ENCODE measurements at places on chromosomes 12 and 14.
A peak's percentile ranks its signal among the peaks of the same experiment; 100 is the strongest.

GRCh38 chr12:110370732-110371231 is 32.7 kb downstream of the ANAPC7 start:
- DNase-seq: no peak

DNA sequence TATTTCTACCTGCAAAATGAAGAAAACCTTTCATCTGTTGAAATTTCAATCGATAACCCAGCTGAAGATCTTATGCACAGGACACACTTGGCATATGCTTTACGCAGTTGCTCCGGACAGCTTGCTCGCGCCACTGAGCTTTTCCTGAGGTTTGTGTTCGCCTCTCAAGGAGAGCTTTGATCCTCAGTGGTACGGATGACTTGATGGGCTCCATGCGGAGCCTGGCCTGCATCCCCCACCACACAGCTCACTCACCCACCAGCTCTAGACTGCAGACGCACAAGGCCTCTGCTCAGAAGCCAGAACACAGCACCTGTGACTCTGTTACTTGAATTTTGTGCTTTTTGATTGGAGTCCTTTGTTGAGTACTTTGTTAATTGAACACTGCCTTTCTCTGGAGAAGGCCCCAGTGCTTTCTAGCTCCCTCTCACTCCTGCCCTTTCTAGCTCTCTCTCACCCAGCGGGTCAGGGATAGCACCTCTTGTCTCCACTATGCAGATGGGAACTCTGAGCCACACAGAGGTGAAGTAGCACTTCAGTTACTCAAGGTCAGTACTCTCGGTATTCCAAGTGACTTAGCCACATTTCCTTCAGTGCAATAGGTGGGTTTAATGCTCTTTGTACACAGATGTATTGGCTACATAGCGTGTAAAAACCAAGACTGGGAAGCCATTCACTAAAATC is 52.1 kb downstream of the TBC1D30 start:
- DNase-seq: no peak

DNA sequence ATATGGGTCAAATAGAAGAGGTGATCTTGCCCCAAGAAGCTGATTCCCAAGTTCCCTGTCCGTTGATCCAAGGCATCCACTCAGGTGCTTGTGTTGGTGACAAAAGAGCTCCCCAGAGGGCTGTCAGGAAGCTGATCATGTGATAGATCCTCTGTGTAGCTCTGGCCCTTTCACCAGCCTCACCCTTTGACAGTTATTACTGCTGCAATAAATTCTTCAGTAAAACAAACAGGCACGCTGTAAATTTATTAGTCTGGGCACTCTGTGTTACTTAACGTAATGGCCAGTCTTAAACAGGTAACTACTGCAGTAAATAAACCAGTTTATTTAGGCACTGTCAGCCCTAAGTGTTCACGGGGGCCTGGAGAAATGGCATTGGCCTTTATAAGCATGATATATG is 473.9 kb downstream of the BCL11B start:
- peak; percentile 86 for DNase-seq

GRCh38 chr14:37655418-37655817 is 60.0 kb downstream of the TTC6 start:
- DNase-seq: no peak

DNA sequence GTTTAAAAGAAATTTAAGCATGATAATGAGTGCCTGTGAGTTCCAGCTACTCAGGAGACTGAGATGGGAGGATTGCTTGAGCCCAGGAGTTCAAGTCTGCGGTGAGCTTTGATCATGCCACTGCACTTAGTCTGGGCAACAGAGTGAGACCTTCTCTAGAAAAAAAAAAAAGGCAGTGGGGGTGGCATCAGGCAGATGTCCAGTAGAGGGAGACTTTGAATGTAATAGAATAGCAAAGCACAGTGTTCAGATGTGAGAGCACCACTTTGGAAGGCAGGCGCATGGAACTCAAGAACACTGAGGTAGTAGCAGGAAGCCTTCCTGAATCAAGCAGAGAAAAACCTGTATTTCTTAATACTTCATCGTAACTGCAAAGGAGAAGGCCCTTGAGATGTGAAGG is 394.5 kb upstream of the GARIN6 start:
- no peak for DNase-seq

DNA sequence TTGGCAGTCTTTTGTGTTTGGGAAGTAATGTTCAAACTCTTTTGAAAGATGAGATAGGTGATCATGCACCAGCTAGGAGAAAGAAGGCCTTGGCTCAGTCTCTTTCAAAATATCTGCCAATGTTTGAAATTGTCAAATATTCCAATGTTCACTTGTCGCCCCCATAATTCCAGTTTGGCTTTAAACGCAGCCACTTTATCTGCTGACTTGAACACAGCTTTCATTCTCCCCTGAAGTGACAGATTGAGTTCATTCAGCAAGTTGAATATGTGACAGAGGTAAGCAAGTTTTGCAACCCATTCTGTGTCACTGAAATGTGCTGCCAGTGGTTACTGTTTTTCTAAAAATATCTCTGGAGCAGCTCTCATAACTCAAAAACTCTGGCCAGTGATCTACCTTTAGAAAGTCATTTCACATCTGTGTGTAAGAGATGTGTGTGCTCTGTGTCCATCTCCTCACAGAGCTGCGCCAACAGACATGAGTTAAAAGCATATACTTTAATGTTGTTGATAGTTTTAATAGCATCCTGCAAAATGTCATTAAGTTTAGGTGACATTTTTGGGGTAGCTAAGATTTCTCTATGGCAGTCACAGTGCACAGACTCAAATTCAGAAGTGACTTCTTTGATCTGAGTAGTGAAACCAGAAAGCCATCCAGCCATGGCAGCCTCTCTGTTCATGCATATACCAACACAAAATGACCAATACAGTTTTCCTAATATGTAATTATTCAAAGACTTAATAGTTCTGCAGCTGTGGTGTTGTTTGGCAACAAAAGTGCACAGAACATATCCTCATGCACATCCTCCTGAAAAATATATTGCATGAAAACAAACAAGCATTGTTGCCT is 614.3 kb upstream of the MIS18BP1 start:
- no peak for DNase-seq

DNA sequence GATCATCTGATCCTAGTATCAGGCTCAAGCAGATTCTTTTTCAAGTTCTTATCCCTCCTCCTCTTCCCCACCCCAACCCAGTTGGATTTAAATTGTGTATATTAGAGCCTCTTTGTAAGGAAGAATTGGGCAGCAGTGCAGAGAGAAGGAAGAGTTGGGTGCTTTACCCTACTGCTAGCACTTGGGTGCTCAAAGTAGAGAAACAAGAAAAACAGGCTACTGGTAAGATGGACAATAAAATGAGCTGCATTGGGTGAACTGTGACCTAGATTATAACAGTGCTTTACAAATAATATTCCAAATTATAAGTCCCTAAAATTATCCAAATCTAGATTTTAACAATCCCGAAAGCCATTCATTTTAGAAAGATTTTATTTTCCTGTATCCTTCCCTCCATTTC is 363.4 kb upstream of the GARIN6 start:
- DNase-seq: no peak

- no peak for DNase-seq
Observed at GRCh38 chr12:97471194-97471593, 8.6 kb downstream of the RMST start.

DNA sequence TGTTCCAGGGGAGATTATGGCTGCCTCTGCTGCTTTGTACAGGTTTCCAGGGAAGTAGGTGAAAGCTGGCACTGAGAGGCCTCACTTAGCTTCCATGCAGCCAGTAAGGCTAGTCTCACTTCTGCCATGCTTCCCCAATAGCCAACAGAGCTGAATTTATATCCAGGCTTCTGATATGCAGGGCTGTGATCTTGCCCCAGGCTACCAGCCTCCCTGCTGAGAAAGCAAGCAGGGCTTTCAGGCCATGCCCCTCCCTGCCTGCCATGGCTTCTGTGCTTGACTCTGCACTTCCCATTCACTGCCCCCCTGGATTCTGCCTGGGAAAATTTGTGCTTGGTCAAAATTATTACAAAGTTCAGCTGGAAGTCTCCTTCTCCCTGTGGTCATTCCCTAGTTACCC is 302.1 kb upstream of the FBXO33 start:
- no peak for DNase-seq

GRCh38 chr12:1167784-1168183 is 176.8 kb downstream of the ERC1 start:
- DNase-seq: no peak

DNA sequence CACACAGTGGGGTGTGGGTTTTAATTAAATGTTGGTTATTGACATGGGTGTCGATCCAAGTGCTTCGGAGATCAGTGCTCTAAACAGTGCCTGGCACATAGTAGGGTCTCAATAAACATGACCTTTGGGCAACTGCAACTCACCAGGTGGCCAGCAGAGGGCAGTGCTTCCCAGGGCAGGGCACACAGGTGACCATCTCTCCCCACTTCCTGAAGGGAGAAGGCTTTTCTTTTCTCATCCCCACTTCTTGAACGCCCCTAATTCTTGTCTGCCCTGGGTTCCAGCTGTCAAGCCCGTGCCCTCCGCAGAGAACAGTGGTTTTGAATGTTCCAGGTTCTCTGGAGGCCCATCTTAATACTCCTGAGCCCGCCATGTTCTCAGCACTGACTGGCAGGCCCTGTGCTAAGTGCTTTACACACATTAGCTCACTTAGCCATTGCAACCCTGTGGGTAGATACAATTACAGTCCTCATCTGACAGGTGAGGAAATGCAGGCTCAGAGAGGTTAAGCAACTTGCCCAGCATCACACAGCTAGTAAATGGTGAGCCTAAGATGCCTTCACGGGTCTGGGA is 16.3 kb downstream of the RAPGEF3 start:
- DNase-seq: no peak

DNA sequence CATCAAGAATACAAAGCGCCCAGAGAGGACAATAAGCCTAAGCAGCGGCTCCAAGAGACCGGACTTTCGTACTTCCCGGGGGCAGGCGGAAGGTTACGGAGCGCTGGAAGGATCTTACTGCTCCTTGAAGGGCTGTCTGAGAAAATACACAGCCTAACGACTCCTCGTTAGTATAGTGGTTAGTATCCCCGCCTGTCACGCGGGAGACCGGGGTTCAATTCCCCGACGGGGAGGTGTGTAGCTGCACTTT is 12.1 kb upstream of the TMPO start:
- DNase-seq: peak; percentile 77

- no peak for DNase-seq
Observed at GRCh38 chr14:89185919-89186855, 230.8 kb downstream of the FOXN3 start.

GRCh38 chr12:103930787-103931735 is 851 bp downstream of the HSP90B1 start:
- no peak for DNase-seq

- no peak for DNase-seq
Observed at GRCh38 chr14:37558740-37559139, 36.3 kb downstream of the FOXA1 start.

GRCh38 chr12:98259693-98260092 is 255.7 kb upstream of the TMPO start:
- DNase-seq: no peak

DNA sequence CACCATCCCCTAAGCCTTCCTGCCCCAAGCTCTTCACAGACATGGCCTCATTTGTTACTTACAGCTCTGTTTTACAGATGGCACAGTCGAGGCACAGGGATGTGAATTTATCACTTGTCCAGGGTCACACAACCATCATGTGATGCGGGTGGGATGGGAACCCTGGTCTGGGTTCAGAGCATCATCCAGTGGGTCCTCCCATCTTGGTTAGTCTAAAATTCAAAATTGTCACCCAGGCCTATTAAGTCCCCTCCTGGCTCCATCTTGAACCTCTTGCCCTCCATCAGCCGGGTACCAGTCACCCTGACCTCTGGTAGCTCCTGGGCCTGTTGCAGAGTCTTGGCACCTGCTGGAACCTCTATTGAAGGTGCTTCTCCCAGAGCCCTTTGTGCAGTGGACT is 52.9 kb downstream of the ACACB start:
- DNase-seq: no peak

DNA sequence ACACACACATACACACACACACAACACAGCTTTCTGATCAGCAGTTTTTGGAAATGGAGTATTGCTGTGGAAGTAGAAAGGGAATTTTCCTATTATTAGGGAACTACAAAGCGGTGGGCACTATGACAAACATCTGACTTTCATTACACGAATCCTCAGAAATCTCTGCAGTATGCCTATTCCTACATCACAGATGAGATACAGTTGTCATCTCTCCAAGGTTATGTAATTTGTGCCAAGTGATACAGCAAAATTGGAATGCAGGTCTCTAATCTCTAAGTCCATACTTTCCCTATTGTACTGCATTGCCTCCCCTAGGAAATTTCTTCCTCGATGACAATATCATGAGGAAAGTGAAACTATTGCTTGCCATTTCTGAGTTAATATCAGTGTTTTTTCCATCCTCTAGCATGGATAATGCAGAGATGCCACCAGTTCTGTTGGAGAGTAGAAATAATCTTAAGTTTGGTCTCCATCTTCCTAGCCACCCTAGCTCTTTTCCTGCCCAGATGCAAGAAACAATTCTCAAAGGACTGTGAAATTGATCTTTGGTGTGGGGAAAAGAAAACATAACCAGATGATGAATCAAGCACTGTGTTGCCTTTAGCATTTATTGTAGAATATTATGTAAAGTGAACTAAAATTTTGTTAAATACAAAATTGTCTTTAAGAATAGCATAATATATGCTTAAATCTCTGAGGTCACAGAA is 94.7 kb downstream of the ERGIC2 start:
- no peak for DNase-seq

- no peak for DNase-seq
Observed at GRCh38 chr12:107302649-107303341, 209.4 kb upstream of the CRY1 start.

DNA sequence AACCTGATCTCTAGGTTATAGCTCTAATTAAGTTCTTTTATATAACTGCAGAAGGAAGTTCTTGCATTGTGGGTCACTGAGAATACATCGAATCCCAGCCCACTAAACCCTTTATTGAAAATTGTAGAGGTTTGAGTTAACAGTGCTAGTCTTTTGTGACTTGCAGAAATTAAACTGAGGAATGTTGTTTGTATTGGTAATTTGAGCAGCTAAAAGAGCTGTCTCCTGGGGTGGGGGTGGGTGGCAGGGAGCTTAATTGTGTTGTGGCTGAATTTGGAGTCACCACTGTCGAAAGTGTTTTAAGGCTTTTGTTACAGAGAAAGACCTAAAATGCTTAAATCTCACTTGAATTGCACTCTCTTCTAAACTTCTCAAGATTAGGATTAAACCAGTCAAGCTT is 3.2 kb upstream of the COX8C start:
- DNase-seq: no peak

DNA sequence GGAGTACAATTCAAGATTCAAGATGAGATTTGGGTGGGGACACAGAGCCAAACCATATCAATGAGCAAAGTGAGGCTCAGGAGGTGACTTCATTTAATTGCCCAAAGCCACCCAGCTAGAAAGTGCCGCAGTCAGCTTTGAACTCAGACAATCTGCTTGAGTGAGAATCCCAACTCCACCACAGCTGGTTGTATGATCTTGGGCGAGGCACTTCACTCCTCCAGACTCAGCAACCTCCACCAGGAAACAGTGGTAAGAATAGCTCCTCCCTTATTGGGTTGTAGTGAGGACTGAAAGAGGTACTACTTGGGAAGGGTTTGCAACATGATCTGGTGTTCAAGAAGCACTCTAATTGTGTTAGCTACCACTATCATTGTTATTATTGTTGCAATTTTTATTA is 129.2 kb upstream of the RFLNA start:
- DNase-seq: no peak

GRCh38 chr12:101018540-101018939 is 191.5 kb downstream of the SLC5A8 start:
- DNase-seq: no peak
